Progenitor cell of endocrine pancreas (in vitro differentiated cells): ENCODE measurements at places on chromosomes 13 and 19.
A peak's percentile ranks its signal among the peaks of the same experiment; 100 is the strongest.

- DNase-seq: no peak
These were observed 9.8 kb upstream of the MICU2 start for GRCh38 chr13:21613791-21614190.

GRCh38 chr13:46317120-46317519 lies 69.9 kb downstream of the RUBCNL start:
- no peak for DNase-seq

DNA sequence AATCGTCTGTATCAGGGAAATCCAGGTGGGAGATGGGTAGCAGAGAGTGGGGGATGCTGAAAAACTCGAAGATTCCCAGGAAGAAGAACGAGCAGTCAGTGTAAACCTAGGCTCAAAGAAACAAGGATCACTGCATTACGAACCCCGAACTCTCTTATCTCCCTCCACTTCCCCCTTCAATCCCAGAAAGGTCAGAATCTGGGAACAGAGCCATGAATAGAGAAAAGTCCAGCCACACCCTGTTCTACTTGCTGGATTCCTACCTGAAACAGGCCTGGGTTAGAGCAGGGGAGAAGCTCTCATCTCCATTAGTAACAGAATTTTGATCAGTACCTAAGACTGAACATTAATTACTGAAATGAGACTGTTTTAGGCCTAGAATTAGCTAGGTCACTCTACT lies 24.4 kb downstream of the EPSTI1 start:
- no peak for DNase-seq

DNA sequence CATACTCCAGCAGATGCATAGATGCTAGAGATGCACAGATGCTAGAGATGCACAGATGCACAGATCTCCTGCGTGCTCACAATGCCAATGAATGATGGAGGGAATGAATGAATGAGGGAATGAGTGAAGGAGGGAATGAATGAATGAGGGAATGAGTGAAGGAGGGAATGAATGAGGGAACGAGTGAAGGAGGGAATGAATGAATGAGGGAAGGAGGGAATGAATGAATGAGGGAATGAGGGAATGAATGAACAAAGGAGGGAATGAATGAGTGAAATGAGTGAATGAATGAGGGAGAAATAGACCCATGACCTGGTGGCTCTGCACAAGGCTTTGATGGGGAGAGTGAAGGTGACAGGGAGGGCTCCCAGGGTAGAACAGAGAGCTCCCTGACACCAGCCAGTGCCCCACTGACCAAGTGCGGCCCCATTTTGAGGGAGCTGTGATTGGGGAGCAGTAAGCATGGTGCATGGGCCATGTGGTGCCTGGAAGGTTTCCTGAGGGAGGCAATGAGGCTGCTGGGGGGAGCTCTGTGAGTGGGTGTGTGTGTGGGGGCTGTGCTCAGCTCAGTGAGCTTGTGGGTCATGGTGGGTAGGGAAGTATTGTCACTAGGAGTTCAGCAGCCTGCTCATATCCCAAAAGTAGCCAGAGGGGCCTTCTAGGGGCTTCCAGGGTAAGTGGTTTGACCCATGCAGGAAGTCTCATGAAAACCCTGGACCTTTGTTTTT lies 12.7 kb downstream of the SLC27A1 start:
- no peak for DNase-seq

GRCh38 chr13:30120133-30120822 lies 187.1 kb downstream of the KATNAL1 start:
- DNase-seq: no peak

GRCh38 chr19:14248578-14249011 lies 42.6 kb upstream of the ADGRL1 start:
- peak; percentile 58 for DNase-seq

DNA sequence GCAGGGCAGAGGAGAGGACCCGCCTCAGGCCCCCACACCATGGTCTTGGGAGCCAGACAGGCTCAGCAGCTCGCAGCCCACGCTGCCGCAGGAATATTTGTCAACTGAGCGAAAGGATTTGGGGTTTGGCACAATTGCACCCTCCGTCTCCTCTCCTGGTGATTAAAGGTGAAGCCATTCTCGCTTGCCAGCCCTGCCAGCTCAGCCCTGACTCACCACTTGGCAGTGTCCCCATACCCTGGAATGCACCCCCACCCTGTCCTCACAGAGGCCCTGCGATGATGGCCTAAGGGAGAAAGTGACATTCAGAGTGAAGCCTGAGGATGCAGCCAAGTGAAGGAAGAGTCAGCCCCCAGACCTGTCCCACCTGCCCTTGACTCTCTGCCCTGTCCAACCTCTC lies 18.8 kb downstream of the CYTH2 start:
- DNase-seq: no peak

GRCh38 chr13:77345150-77345780 lies 18.4 kb upstream of the MYCBP2 start:
- DNase-seq: no peak

GRCh38 chr13:109787135-109787954 lies 962 bp upstream of the IRS2 start:
- DNase-seq: peak; percentile 42

DNA sequence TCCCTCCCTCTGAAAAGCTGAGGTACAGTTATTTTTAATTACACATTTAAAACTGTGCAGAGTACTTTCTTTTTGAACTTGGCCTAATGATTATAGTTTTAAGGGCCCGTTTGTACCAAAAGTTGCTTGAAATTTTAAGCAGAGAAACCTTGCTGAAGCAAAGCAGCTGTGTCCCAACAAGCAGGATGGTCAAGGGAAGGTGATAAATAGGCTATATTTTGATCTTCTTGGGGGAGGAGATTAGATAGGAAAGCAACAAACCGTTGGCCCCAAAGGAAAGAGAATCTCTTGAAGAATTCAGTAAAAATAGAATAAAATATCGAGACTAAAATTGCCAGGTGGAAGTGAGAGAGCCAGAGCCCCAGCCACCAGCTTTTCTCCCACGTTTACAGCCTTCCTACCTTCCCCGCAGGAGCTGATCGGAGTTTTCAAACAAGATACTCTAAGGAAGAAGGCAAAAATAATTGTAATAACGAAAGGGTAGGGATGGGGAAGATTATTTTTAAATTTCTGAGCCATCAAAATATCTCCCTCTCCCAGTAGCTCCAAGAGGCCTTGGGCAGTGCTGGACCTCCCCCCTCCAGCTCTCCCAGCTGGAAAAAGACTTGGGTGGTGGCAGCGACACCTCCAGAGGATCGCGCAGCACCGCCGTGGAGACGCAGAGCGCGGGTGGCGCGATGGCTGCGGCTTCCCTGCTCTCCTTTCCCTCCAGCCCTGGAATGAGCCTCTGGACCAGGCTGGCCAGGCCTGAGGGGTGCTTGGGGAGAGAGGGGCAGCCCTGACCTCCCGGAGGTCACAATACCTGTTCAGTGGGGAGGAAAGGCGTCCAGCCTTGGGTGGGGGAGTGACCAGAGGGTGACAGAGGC lies 5.8 kb downstream of the ZIC2 start:
- DNase-seq: no peak

- no peak for DNase-seq
These were observed 62.7 kb downstream of the F2RL3 start for GRCh38 chr19:16951529-16951928.

DNA sequence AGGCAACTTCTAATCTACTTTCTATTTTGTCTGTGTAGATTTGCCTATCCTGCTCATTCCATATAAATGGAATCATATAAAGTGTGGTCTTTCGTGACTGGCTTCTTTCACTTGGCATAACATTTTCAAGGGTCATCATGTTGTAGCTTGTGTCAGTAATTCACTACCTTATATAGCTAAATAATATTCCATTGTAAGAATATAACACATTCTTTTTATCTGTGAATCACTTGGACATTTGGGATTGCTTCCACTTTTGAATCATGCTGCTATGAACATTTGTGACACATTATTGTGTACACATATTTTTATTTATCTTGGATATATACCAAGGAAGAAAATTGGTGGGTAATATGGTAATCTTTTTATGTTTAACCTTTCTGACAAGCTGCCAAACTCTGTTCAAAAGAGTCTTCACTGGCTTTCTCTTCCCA lies 89.0 kb upstream of the CSNK1A1L start:
- DNase-seq: no peak

- no peak for DNase-seq
These were observed 48.4 kb downstream of the CAB39L start for GRCh38 chr13:49395451-49395865.

- DNase-seq: no peak
These were observed 129.3 kb upstream of the SERP2 start for GRCh38 chr13:44244288-44244687.
